PC-3 (cell line): ENCODE measurements at places on chromosomes 13 and 19.

- no peak for DNase-seq
These were observed 81.4 kb downstream of the ALOX5AP start for GRCh38 chr13:30816736-30817135.

GRCh38 chr13:112905086-112905485 is 63.9 kb upstream of the MCF2L start:
- no peak for DNase-seq

GRCh38 chr13:99751517-99752199 is 219.9 kb downstream of the ZIC5 start:
- no peak for DNase-seq

DNA sequence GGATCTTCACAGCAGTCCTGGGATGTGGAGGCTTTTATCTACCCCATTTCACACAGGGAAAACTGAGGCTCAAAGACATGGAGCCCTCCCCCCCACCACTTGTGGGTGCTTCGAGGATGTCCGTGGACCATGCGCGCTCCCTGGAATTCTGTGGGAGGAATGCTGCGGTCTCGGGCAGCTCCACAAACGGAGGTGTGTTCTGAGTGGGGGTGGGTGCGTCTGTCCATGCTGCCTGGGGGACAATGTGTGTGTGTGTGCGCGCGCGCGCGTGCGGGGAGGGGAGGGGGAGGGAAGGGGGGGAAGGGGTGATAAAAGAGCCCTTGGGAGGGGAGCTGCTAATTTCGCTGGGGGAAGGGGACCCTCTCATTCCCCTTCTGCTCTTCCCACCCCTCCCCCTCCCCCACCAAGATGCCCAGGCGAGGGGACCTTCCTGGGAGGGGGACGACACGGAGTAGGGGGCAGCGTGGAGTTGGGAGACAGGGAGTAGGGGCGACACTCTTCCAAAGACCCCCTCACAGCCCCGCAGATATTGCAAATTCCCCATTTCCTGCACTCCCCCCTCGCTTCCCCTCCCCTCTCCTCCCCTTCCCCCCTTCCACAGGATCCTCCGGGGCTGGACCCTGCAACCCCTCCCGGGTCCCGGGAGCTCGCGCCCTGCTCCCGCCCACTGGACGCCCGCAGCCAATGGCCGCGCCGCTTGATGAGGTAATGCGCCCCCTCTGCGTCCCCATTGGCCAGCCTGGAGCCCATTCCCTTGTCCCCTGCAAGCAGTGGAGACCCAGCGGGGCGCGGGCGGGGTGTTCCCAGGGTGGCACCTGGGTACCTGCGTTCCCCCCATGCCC is 18.9 kb upstream of the ZNRF4 start:
- DNase-seq = peak; percentile 32

- DNase-seq = no peak
These were observed 19.0 kb downstream of the VSTM2B start for GRCh38 chr19:29544656-29545360.

DNA sequence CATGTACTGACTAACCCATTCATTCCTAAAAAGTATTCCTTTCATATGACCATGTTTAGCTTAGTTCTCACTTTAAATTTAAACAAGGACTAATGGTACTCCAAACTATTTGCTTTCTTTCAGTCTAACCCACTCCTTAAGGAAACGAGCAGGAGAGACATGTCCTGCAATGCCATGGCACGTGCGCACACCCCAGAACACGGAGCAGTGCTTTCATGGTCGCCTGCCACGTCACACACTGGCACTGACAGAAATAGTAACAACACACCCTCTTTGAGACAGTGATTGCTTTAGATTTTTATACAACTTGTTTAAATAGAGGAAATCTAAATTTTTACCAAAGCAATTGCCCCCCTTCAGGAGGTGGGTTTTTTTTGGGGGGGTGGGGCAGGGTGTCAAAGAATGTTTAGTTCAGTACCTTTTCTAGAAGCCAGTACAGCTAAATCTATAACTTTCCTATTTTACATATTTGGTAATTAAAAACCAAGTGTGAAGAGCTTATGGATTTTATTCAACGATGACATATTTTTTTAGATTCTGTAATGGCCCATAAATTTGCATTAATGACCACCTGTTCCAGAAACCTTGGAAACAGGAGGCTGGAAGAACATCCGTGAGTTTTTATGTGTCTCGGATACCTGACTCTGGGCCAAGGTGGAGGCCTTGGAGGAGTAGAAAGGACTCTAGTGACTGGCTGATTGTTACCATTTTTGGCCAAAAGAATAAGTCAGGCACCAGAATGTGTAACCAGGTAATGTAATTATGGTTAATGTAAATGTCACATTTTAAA is 247.1 kb downstream of the DCT start:
- DNase-seq = no peak

GRCh38 chr19:4052993-4053422 is 13.7 kb downstream of the ZBTB7A start:
- DNase-seq = peak; percentile 23

GRCh38 chr13:77702366-77702765 is 4.9 kb downstream of the SLAIN1 start:
- DNase-seq = no peak

GRCh38 chr19:582497-583197 is 7.0 kb upstream of the HCN2 start:
- DNase-seq = no peak

GRCh38 chr13:113922412-113923118 is 51.3 kb downstream of the C13orf46 start:
- no peak for DNase-seq

- DNase-seq = no peak
These were observed 6.0 kb downstream of the GPI start for GRCh38 chr19:34370983-34371382.

- peak; percentile 62 for DNase-seq
These were observed 878 bp upstream of the ADAMTSL5 start for GRCh38 chr19:1513499-1514294.

GRCh38 chr19:32814624-32815023 is 54.9 kb downstream of the SLC7A9 start:
- DNase-seq = no peak

DNA sequence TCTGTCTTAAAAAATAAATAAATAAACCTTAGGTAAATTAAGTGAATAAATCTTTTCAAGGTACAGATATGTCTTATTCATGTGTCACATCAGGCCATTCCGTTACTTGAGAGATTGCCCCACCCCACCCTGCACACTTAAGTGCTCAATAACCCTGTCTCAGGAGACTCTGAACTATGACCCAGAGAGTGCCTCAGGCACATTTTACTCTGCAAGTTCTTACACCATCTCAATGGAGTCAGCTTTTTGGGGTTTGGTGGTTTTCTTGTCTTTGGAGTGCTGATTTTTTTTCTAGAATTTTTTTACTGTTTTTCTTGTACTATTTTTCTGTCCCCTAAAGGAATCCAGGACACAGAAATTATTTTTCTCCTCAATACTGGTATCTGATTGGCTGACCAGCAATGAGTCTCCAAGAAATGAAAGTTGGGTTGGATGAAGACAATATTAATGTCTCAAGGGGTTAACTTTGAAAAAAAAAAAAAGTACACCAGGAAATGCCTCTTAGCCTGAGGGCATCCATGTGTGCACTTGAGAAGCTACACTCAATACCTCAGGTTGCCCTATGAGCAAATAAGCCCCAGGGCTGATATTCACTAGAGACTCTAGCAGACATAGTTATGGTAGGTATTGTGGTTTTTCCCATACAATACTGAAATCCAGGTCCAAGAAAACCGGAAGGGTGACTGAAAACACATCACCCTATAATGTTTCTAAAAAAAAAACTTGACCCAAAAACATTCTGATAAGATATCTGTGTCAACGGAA is 114.6 kb upstream of the ZNF91 start:
- DNase-seq = peak; percentile 89

DNA sequence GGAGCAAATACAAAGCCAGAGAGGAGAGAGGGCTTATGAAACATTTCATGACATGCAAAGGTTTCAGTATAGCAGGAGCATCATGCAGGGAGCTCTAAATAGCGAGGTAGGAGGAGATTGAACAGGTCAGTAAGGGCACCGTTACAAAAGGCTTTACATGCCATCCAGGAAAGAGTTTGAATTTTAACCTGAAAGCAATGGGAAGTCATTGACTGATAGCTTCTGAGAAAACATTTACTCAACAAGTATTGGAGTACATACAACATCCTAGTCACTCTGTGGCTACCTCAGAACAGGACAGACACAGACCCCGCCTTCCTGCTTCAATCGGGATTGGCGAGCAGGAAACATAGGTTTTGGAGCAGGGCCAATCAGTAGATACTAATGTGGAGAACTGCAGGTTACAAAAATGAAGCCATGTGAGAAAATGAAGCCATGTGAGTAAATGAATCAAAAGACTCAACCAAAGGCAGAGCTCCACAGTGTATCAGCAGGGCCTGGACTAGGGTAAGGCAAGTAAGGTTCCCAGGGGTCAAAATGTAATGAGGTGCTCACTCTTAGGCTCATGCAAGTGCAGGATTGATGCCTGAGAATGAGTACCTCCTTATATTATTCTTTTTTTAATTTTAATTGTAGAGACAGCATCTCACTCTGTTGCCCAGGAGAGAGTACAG is 46.8 kb upstream of the FNDC3A start:
- DNase-seq = no peak

- DNase-seq = peak; percentile 19
These were observed 32.4 kb downstream of the RHPN2 start for GRCh38 chr19:33032218-33032781.

- DNase-seq = no peak
These were observed 25.4 kb downstream of the PAK4 start for GRCh38 chr19:39150807-39151600.

- DNase-seq = no peak
These were observed 25.1 kb downstream of the DOT1L start for GRCh38 chr19:2188708-2189385.

- DNase-seq = peak; percentile 78
These were observed 101.5 kb downstream of the CCNA1 start for GRCh38 chr13:36533806-36534205.

DNA sequence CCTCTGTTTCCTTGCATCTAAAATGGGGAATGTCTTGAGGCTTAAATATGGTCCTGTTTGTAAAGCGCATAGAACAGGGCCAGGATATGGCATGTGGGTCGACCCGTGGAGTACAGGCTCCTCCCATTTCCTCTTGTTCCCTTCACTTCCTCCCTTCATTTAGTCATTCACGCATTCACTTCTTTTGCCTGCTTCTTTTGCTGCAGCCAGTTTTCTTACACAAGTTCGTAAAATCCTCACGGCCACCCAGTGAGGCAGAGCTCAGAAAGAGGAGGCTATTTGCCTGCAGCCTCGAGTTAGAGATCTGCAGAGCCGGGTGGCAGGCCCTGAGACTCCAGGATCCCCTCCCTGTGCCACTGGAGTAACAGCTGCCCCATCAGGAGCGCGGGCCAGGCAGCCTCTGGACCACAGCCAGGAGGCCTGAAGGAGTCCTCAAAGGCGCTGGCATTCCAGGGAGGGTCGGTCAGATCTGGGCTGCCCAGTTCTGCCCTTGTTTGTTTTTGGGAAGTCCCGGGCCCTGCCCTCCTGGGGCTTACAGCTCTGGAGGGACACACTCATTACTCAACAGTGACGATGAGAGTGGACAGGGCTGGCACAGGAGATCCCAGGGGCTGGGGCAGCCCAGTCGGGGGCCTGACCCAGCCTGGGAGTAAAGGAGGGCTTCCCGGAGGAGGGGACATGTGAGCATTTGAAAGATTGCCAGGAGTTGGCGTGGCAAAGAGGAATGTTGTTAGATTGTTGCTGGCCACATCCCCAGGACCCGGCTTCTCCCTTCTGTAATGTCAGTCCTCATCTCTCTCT is 4.6 kb downstream of the PPP5C start:
- peak; percentile 21 for DNase-seq

DNA sequence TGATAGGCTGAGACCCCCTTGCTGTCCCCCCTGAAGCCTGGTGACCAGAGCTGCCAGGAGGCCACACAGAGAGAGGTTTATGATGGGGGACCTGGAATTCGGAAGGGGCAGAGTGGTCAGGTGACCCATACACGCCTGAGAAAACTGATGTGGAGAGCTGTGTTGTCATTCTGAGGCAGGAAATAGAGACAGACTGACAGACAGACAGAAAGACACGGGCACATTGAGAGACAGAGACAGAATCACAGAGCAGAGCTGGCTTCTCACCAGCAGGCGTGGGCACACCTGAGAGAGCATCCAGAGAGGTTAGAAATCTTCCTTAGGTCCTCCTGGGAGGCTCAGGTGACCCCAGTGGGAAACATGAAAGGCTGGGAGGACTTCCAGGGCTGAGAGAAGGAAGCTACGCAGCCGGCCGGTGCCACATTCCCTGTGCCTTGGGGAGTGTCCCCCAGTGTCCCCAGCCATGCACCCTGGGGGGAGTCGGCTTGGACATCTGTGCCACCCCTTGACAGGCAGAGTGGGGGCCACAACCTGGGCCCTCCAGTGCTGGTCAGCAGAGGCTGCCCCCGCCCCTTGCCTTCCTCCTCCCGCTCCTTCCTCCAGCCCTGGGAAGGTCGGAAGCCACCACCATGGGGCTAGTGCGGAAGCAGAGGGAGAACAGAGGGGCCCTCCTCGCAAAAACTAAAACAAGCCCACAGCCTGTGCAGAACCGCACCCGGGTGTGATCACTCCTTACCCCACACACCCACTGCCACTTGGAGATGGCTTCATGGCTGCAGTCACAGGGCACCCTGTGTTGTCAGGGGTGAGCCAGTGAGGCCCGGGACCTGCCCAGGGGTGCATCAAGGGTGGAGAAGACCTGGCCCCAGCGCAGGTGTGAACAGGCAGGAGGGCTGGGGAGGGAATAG is 2.2 kb downstream of the FFAR1 start:
- DNase-seq = no peak

- DNase-seq = peak; percentile 13
These were observed 31.4 kb downstream of the CCDC122 start for GRCh38 chr13:43848001-43848649.

- DNase-seq = no peak
These were observed 4.9 kb upstream of the ZNF787 start for GRCh38 chr19:56125806-56126590.

DNA sequence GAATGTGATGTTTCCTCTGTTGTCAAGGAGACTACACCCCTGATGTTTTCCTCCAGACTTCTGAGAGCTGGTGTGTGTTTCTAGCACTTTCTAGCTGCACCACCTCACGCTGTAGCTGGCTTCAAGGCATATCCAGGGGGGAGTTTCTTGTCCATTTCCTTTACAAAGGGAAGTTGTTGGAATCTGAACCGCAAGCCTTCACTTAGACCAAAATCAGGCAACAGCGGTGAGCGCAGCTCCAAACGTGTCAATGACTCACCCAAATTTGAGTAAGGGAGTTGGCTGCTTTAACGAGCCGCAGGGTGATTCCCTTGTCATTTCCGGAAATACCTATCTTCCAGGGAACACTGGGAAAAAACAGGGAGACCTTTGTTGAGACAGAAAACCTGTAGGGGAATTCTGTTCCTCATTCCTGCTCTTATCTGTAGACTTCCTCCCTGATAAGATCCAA is 2.5 kb downstream of the LDLR start:
- peak; percentile 99 for DNase-seq

DNA sequence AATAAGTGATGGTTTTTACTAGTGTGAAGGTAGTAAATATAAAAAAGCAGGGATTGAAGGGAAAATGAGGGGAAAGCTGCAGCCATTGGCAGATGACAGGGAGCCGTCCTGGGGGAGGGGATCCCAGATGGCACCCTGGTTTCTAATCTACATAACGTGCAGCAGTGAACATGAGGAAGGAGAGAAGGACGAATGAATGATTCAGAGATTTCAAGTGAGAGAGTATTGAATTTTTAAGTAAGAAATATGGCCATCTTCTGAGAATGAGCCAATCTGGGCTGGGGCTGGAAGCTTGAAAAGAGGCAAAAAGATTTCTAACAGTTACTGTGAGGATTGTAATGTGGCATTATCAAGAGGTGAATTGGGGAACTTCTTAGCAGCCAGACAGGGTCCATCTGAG is 414.2 kb downstream of the MYO16 start:
- DNase-seq = no peak

- DNase-seq = no peak
These were observed 662 bp upstream of the SPACA6 start for GRCh38 chr19:51692468-51692867.
